ENCODE measurements at places on chromosomes 5 and 9.

DNA sequence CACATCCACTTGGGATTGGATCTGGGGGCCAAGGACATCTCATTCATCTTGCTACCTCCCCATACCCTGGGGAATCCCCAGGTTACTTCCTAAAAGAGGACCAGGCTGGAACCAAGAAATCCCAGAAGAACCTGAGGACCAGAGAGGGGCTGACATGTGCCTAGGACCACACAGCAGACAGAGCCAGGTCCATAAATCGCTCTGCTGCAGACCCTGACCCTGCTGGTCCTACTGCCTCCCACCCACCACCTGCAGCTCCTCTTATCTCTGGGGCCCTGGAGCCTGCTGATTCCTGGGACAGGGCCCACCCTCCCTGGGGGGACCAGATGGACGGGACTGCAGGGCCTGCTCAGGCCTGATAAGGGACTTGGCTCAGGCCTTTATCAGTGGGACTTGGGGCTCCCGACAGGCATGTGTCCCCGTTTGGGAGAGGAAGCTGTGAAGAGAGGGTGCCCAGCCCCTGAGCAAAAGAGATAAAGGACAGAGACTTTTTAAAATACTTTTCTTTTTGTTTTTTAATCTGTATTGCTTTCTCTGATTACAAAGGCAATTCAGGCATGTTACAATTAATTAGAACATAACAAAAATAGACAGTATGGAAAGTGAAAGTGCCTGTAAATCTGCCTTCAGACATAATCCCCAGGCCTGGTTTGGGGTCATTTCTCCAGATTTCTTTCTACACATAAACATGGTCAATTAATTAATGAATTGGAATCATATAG, 101.3 kb upstream of the LARP1 start:
- no peak for DNase-seq

DNA sequence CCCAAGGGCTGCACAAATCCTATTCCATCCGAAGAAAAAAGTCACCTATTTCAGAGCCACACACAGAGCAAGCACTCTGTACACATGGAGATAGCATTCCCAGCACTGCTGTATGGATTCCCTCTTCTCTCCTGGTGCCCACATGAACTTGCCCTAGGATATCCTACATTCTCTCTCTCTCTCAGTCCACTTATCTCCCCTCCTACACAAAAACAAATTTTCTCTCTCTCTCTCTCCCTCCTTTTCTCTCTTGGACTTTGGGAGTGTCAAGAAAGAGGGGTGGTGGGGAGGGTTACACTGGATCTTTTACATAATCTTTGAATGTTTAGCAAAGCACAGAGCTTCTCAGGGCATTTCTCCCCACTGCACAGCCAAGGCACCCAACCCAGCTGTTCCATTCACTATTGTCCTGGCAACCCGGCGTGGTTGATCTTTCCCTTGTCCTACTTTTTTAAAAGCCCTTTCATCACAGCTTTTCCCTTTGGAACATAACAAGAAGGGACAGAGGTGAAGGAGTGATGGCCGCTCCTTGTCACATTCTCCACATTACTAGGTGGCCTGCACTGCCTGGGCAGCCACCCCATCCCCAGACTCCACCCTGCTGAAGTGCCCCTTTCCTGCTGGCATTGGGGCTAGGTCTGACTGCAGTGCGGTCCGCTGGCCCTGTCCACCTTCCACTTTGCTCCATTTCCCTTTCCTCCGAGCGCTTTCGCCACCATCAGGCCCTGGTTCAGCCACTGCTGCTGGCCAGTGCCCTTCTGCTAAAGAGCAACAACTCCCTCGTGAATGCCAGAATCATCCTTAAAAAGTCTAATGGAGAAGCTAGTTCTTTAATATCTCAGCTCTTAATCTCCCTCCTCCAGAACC, 22.2 kb upstream of the SLC1A3 start:
- no peak for DNase-seq

DNA sequence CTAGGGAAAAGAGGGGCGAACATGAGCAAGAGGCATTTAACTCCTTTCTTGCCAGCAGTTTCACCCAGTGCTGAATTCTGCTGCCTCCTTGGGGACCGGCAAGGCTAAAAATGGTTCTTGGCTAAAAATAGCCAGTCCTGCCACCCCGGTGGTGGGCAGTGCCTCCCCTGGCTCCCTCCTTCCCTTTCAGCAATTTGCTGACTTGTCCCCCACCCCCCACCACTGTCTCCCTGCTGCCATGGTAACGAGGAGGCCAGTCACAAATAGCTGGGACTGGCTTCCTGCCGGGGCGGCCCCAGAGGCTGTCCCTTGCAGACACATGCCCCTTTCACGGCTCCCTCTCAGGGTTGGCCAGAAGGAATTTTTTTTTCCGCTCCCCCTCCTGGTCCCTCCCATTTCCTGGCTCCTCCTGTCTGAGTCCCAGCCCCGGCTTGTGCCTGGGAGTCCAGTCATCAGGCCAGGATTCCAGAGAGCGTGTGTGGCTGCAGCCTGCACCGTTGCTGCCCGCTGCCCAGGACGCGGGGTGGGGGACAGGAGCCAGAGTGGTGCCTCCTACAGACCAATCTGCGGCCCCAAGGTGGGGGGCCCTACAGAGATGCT, 130.3 kb downstream of the RGS3 start:
- no peak for DNase-seq

- DNase-seq, result no peak
Observed at GRCh38 chr5:73826301-73827105, 200.5 kb downstream of the ARHGEF28 start.

DNA sequence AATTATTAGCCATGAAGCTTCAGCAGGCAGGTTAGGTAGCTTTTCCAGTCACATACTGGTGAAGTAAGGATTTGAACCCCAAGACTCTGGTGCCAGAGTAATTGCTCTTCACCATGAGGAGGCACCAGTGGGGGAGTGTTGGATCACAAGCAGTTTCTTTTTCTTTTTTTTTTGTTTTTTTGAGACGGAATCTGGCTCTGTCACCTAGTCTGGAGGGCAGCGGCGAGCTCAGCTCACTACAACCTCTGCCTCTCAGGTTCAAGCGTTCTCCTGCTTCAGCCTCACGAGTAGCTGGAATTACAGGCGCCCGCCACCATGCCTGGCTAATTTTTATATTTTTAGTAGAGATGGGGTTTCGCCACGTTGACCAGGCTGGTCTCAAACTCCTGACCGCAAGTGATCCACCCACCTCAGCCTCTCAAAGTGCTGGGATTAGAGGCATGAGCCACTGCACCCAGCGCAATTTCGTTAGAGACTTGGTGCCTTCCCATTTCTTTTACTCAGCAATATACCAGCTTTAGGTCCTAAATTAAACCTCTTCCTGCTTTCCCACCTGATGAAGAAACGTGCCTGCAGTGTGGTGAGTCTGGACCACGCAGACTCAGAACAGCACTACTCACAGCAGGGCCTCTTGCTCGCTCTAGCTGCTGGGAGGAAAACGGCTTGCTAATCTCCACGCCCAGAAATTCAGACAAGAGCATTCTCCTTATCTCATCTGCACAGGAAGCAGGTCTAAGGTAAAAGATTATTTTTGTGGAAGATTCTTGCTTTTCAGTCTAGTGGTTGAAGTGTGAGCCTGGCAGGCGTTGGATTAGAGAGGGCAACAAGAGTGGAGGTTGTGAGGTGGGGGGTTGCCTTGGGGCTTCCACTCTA, at the start of gene S100Z:
S100Z (plus strand) TSS at position 596 of the 873 bp plus-strand sequence. CDS start 25,346 bp downstream, outside the sequence.
- DNase-seq, result no peak

GRCh38 chr5:5105531-5105930, 34.6 kb upstream of the ADAMTS16 start:
- no peak for DNase-seq

GRCh38 chr5:89769975-89770374, 639.6 kb downstream of the CETN3 start:
- DNase-seq, result no peak

DNA sequence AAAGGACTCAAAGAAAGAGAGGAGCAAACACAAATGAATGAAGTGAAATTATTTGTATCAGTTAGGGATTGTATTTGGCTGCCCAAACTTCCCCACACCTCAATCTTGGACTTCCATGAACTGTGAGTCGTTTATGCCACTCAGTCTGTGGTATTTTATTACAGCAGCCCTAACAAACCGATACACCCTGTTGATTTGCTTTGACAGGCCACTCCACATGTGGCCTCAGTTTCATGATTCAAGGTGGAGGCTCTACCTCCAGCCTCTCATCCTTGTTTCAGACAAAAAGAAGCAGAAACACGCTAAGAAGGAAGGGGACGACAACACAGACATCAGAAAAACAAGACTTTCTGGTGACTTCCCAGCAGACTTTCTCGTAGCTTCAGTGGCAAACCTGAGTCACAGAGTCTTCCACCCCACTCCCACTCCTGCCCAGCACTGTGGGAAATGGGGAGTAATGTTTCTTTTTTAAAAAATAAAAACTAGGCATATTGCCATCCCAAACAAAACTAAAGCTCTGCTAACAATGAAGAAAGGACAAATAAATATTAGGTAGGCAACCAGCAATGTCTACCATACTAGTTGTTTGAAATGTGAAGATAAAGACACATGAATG, 52.2 kb upstream of the ABCA1 start:
- DNase-seq, result no peak

DNA sequence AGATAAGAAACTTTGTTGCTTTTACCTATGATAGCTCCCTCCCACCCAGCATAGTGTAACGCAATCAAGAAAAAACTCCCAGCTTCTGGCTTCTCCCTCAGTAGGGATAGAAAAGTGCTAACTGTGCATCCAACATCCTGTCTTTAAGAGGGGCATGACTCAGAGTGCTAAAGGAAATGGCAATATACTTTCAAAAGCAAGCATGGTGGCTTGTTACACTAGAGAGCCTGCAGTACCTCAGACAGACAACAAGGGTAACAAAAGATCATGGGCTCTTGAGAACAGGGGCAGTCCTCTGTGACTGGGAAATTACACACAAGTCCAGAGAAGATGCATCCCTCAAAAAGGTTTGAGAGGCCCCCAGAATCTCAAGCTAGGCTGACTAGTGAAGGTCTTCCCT, 37.8 kb downstream of the PRELID2 start:
- no peak for DNase-seq

GRCh38 chr5:42858031-42858643, 46.4 kb upstream of the SELENOP start:
- no peak for DNase-seq

- DNase-seq, result no peak
Observed at GRCh38 chr5:93382188-93382825, 198.7 kb downstream of the NR2F1-AS1 start.

GRCh38 chr9:125654121-125654520, 52.9 kb downstream of the MAPKAP1 start:
- DNase-seq, result no peak

DNA sequence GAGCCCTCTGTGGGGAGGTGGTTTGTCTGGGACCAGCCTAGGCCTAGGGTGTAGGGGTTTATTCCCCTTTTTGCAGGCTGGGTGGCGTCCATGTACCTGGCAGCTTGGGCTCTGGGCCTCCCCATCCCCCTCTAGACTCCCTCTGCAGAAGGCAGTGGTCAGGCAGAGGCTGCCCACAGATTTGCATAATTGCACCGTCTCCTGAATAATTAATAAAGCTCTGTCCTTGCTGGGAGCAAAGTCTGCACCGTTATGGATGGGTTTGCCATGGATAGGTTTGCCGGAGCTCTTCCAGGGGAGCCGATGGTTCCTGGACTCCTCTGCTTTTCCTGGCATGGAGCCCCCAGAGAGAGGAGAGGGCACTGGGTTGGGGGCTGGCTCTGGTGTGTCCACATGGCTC, 60.4 kb downstream of the DAB2IP start:
- DNase-seq, result no peak

DNA sequence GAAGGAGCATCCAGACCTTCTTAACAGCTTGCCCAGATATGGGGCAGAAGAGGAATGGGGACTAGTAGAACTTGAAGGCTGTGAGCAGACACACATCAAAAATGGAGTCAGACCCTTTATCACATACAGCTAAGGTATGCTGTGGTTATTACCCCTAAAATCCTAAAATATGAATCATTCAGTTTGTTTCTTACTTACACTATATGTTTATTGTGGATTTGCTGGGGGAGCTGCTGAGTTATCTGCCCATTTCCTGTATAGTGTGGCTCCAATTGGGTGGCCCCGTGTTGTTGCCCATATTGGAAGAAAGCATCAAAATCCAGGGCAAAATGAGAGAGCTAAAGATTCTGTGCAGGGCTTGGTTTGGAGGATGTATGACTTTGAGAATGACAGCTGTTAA, 56.9 kb downstream of the AP3S1 start:
- no peak for DNase-seq

DNA sequence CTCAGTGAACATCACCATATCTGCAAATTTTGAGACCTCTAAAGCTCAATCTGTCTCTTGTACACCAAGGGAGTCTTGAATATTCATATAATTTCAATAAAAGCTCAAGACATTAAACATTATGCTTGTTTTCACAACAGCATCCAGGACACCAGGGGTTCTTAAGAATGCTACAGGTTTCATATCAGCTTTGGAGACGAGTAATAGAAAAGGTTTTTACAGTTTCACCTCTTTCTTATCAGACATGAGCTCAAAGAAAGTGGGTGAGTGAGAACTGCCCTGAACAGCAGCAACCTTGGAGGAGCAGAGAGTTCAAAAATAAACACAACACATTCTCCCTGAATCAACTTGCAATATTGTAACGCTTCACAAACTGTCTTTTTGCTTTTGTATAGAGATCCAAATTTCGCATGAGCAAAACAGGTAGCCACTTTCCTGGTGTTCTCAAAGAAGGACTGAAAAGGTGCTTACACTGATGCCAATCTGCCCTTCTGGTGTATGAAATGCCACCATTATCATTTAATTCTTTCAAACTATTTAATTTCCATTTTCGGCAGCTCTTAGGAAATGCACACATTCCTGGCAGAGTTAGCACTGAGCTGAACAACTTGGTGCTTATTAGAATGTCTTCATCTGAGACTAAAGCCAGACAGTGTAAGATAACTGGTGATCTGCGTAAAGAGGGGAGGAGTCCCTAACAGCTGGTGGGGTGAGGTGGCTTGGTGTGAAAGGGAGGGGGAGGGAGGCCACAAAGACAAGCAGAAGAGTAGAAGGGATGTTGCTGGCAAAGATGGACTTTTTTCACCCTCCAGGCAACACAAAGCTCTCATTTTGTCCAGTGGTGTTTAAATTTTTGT, 535.3 kb downstream of the PDE4D start:
- no peak for DNase-seq

DNA sequence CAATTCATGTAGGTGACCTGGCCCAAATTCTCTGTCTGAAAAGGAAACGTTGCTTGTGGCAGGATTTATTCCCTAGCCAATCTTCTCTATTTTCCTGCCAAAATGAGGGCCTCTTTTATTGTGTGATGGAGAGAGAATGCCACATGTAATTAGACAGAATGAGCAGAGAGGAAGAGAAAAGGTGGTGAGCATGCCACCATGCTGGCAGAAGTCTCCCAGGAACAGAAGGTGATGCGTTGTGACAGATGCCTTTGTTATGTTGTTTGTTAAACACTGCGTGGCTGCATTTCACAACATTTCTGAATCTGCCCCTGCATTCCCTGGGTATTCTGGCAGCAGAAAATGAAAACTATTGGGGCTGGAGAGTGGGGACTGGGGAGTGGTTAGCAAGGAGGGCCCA, 577.6 kb downstream of the TLR4 start:
- DNase-seq, result no peak
